T-helper 17 cell (primary cell): ENCODE measurements at places on chromosomes 2 and 18.

GRCh38 chr2:86661333-86661732 is 37.7 kb upstream of the RNF103 start:
- no peaks in the 10 kb centered on the region for H3K36me3 ChIP-seq
- DNase-seq, result no peak
- H3K27me3 ChIP-seq, result no peaks in the 10 kb centered on the region
- H3K4me1 ChIP-seq, result no peaks in the 10 kb centered on the region
- no peak overlapping the region for H3K27ac ChIP-seq

DNA sequence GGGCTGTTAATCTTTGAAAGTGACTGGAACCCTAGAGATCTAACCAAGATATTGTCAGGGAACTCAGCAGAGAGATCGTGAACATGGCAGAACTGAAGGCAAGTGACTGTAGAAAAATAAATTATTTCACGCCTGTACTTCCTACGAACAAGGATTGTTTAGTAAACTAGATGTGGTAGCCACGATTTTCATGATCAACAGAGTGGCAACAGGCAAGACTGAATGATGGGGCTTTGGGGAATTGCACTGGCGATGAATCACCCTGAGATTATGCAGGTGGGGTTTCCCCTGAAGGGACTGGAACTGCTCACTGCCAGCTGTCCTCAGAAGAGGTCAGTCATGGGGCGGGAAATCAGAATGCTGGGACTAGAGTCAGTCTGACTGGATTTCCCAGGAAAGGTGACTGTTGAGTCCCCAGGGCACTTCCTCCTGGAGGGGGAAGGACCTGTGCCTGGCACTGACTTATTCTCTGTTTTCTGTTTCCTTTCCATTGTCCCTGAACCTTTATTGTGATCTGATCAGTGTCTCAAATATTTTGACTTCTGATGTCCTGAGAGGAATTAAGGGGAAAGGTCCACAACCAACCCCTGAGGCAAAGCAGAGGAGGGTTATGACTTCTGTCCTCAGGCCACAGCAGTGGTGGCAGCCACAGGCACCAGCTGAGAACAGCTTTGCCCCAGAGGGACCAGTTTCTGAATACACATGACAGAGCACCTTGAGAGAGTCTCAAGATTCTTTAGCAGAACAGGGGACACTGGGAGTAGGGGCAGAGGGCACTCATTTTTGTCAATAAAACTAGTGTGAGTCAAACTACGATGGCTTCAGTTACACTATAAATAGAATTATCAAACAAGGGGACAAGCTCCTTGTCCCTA is 70.0 kb downstream of the NAB1 start:
- H3K4me3 ChIP-seq, result peak overlapping the region; percentile 53
- peak overlapping the region; percentile 60 for H3K27ac ChIP-seq
- H3K4me1 ChIP-seq, result peaks cover 27% of the 10 kb centered on the region
- DNase-seq, result no peak

DNA sequence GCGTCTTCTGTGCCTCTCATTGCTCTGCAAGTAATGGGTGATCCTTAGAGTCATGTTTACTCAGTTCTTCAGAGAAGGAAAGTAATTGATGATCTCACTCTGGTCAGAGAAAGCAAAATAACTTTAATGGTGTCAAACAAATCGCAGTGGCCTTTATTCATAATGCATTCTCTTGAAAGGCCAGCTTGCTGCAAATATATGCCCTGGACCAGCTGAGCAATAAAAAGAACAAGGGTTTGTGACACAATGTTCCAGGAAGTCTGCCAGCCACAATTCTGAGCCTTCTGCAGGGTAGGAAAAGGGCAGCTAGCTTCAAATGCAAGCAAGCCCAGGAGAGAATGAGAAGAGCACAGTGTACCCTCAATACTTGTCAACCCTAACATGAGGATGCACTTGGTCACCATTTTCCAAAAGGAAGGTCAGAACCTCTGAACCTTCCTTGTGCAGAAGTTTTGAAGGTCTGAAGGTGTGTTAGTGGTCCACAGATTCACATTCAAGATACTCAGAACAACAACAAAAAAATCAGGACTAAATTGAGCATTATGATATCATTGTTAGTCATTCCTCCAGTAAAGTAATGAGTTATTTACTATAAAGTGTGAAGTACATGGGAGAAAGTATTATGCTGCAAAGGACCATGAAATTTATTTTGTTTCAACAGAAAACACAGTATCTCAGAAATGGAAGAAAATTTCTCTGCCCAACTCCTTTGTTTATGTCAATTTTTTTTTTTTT is 355.6 kb downstream of the PAX3 start:
- H3K36me3 ChIP-seq, result no peaks in the 10 kb centered on the region
- H3K27ac ChIP-seq, result no peak overlapping the region
- no peaks in the 10 kb centered on the region for H3K4me1 ChIP-seq
- H3K4me3 ChIP-seq, result no peak overlapping the region

GRCh38 chr2:1518331-1518803 is 105.1 kb downstream of the TPO start:
- peak overlapping the region; percentile 83 for H3K4me3 ChIP-seq
- DNase-seq, result no peak
- H3K36me3 ChIP-seq, result peaks cover 3% of the 10 kb centered on the region
- peaks cover 42% of the 10 kb centered on the region for H3K4me1 ChIP-seq
- no peaks in the 10 kb centered on the region for H3K27me3 ChIP-seq

- H3K27me3 ChIP-seq, result peaks cover 7% of the 10 kb centered on the region
- H3K27ac ChIP-seq, result no peak overlapping the region
- H3K36me3 ChIP-seq, result no peaks in the 10 kb centered on the region
Measured at GRCh38 chr18:45169610-45170009, 445.7 kb upstream of the SLC14A2 start.

DNA sequence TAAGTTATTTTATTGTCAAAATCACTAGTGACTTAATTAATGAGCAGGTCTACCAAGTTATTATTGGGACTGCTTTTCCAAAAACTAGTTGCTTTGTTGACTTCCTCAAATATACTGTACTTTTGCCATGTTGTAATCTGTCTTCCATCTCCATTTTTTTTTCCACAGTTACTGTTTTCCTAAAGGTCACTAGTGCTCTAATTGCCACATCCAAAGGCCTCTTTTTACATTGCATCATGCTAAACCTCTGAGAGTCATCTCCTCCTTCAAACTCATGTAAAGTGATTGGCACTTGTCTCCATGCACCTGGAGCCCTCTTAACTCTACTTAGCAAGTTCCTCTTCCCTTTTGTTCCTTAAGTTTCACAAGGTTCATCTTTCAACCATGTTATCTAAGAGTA is 11.8 kb downstream of the PMAIP1 start:
- no peak overlapping the region for H3K4me3 ChIP-seq
- no peak for DNase-seq
- peaks cover 9% of the 10 kb centered on the region for H3K4me1 ChIP-seq
- no peaks in the 10 kb centered on the region for H3K27me3 ChIP-seq

GRCh38 chr2:235325151-235325550 is 168.7 kb upstream of the AGAP1 start:
- no peaks in the 10 kb centered on the region for H3K4me1 ChIP-seq
- no peak overlapping the region for H3K4me3 ChIP-seq
- no peak overlapping the region for H3K27ac ChIP-seq
- H3K27me3 ChIP-seq, result peaks cover 53% of the 10 kb centered on the region

DNA sequence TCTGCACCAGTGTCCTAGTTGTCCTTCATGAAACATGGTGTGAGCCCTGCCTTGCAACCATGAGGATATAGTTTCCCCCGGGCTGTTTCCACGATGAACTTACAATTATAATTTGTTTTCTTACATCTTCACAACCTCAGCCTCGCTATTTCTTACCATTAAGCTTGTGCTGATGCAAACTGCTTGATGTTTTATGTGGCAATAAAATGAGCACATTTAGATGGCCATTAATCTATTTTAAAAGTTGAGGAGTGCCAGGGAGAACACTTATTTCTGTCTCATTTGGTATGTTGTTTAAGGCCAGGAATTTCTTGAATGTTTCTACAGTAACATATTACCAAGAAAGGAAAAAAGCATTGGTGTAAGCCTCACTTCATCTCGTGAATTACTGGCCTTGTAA is 214.5 kb upstream of the SLC8A1 start:
- no peaks in the 10 kb centered on the region for H3K27me3 ChIP-seq
- H3K4me3 ChIP-seq, result no peak overlapping the region
- H3K27ac ChIP-seq, result no peak overlapping the region
- H3K4me1 ChIP-seq, result no peaks in the 10 kb centered on the region
- DNase-seq, result no peak

DNA sequence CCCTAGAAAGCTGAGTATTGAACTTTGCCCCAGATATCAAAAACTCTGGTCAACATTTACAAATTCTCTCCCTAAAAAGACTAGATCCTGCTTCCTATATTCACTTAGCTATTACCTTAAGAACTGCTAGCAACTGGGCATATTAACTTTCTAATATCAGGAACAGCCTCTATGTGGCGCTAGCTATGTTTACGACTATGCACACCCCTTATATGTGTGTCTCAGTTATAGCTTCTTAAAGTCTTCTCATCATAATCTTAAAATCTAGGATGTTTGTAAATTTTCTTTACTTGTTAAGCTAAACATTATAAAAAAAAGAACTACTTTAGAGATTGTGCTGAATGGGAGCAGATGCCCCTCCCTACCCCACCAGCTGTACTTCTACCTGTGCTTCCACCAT is 1.7 kb upstream of the STAMBP start:
- no peak for DNase-seq
- no peak overlapping the region for H3K27ac ChIP-seq
- H3K4me1 ChIP-seq, result peaks cover 33% of the 10 kb centered on the region
- H3K27me3 ChIP-seq, result no peaks in the 10 kb centered on the region
- H3K36me3 ChIP-seq, result peaks cover 2% of the 10 kb centered on the region

GRCh38 chr2:40773291-40773690 is 321.4 kb upstream of the SLC8A1 start:
- no peak overlapping the region for H3K27ac ChIP-seq
- no peaks in the 10 kb centered on the region for H3K27me3 ChIP-seq
- H3K36me3 ChIP-seq, result no peaks in the 10 kb centered on the region
- H3K4me3 ChIP-seq, result no peak overlapping the region
- H3K4me1 ChIP-seq, result no peaks in the 10 kb centered on the region
- DNase-seq, result no peak

GRCh38 chr2:70659551-70659950 is 105.9 kb upstream of the TGFA start:
- peaks cover 12% of the 10 kb centered on the region for H3K4me1 ChIP-seq
- peaks cover 1% of the 10 kb centered on the region for H3K36me3 ChIP-seq
- H3K4me3 ChIP-seq, result no peak overlapping the region
- peaks cover 35% of the 10 kb centered on the region for H3K27me3 ChIP-seq
- no peak for DNase-seq

- no peak for DNase-seq
- no peaks in the 10 kb centered on the region for H3K36me3 ChIP-seq
- peaks cover 23% of the 10 kb centered on the region for H3K4me1 ChIP-seq
Measured at GRCh38 chr18:34978533-34978893, 62.7 kb upstream of the MAPRE2 start.

GRCh38 chr18:49119401-49119800 is 168.6 kb upstream of the SMAD7 start:
- H3K27ac ChIP-seq, result no peak overlapping the region
- H3K27me3 ChIP-seq, result no peaks in the 10 kb centered on the region
- peaks cover 7% of the 10 kb centered on the region for H3K4me1 ChIP-seq
- H3K36me3 ChIP-seq, result peaks cover 4% of the 10 kb centered on the region
- H3K4me3 ChIP-seq, result no peak overlapping the region

GRCh38 chr2:54560146-54560881 is 104.2 kb downstream of the SPTBN1 start:
- H3K4me1 ChIP-seq, result peaks cover 41% of the 10 kb centered on the region
- DNase-seq, result no peak
- peaks cover 3% of the 10 kb centered on the region for H3K36me3 ChIP-seq
- peak overlapping the region; percentile 96 for H3K4me3 ChIP-seq

- H3K4me1 ChIP-seq, result no peaks in the 10 kb centered on the region
- no peaks in the 10 kb centered on the region for H3K36me3 ChIP-seq
- H3K4me3 ChIP-seq, result no peak overlapping the region
- DNase-seq, result no peak
Measured at GRCh38 chr2:168948621-168949212, 47.6 kb downstream of the G6PC2 start.

DNA sequence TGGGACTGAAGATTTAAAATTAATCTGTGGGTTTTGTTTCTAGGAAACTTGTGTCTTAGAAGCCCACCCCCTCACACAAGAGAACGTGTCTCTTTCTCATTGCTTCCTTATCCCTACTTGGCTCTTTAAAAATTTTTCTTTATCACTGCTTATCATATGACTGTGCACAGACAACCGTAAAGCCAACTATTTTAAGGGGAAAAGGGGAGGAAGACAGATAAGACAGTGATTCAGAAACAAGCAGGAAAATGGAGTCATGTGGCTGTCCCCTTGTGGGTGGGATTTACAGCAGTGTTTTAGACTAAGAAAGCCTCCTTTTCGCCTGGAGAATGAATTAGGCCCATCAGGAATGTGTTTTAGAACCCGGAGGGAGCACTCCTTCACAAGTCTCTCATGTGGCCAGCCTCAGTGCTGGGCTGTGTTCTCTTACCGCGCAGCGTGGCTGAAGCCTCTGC is 17.6 kb downstream of the PRKCE start:
- no peak for DNase-seq
- H3K4me1 ChIP-seq, result peaks cover 4% of the 10 kb centered on the region
- no peak overlapping the region for H3K4me3 ChIP-seq
- H3K27me3 ChIP-seq, result no peaks in the 10 kb centered on the region
- H3K36me3 ChIP-seq, result peaks cover 8% of the 10 kb centered on the region

GRCh38 chr2:42905341-42906110 is 113.1 kb upstream of the HAAO start:
- DNase-seq, result no peak
- no peak overlapping the region for H3K4me3 ChIP-seq
- H3K27ac ChIP-seq, result no peak overlapping the region
- peaks cover 3% of the 10 kb centered on the region for H3K36me3 ChIP-seq
- H3K27me3 ChIP-seq, result peaks cover 46% of the 10 kb centered on the region

DNA sequence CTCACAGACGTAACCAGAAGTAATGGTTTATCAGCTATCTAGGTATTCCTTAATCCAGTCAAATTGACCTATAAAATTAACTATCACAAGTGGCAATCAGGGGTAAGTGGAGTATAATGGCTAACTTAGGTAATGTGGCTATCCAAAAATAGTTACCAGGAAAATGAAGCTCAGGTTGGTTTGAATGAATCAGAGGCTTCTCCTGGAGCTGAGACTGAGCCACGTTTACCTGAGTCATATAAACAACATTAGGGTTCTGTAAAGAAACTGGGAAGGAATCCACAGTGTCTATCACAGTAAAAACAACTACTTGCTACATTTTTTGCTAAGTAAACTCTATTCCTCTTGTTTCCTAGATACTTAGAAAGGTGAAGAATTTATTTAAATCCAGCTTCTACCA is 236.0 kb upstream of the SPHKAP start:
- no peak overlapping the region for H3K27ac ChIP-seq
- H3K4me3 ChIP-seq, result no peak overlapping the region
- H3K36me3 ChIP-seq, result no peaks in the 10 kb centered on the region
- no peaks in the 10 kb centered on the region for H3K27me3 ChIP-seq
- no peak for DNase-seq
